NCI-H524 (cell line): ENCODE measurements at places on chromosomes 16 and 17.

GRCh38 chr17:18267927-18268711, 7.7 kb downstream of the MIEF2 start:
- no peak for DNase-seq

GRCh38 chr17:81043725-81044427, 8.9 kb downstream of the BAIAP2 start:
- DNase-seq: no peak

GRCh38 chr17:58643147-58643546, 48.7 kb downstream of the TEX14 start:
- no peak for DNase-seq

GRCh38 chr17:2977157-2977556, 86.2 kb downstream of the OR1D5 start:
- DNase-seq: no peak

GRCh38 chr17:9239246-9239792, 218.0 kb downstream of the NTN1 start:
- no peak for DNase-seq

GRCh38 chr17:28472871-28473497, 460 bp upstream of the SLC13A2 start:
- DNase-seq: no peak

DNA sequence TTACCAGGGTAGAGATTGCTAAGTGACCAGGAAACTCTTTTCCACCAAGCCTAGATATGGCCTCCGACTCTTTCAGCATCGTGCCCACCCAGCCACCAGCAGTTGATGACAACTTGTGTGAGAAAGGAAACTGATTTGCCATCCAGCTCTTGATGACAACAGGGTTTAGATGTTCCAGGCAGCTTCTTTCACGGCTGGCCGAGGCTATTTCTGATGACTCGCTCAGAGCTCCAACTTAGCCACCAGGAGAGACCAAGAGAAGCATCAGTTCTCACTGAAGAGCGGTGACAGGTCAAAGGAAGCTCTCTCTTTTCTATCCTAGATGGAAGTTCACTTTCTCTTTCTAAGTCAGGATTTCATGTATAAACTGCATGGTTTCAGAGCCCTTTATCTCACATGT, 61.2 kb downstream of the MPHOSPH6 start:
- no peak for DNase-seq

- DNase-seq: no peak
Measured at GRCh38 chr17:44998646-44999045, 30.5 kb upstream of the C1QL1 start.

- peak; percentile 83 for DNase-seq
Measured at GRCh38 chr16:2500918-2501750, 12.6 kb upstream of the ATP6V0C start.

GRCh38 chr16:68644296-68644695, 814 bp upstream of the CDH3 start:
- DNase-seq: no peak

GRCh38 chr16:180681-181564, 664 bp downstream of the HBQ1 start:
- DNase-seq: peak; percentile 79

DNA sequence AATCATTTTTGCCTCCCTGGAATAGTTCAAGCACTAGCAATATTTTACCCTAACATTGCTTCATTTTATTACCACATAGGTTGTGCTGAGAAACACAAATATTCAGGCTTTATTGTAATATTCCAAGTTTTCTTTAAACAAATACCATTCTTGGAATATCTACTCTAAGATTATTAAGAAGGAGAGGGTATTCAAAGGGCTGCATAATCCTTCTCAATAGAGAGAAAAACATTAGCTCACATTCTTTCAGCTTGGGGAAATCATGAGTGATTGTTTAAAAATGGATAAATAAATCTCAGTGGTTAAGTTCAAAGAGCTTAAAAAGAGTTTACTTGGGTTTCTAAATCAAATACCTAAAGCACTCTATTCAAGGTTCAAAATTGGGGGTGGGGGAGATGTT, 111.9 kb upstream of the CORO6 start:
- no peak for DNase-seq

DNA sequence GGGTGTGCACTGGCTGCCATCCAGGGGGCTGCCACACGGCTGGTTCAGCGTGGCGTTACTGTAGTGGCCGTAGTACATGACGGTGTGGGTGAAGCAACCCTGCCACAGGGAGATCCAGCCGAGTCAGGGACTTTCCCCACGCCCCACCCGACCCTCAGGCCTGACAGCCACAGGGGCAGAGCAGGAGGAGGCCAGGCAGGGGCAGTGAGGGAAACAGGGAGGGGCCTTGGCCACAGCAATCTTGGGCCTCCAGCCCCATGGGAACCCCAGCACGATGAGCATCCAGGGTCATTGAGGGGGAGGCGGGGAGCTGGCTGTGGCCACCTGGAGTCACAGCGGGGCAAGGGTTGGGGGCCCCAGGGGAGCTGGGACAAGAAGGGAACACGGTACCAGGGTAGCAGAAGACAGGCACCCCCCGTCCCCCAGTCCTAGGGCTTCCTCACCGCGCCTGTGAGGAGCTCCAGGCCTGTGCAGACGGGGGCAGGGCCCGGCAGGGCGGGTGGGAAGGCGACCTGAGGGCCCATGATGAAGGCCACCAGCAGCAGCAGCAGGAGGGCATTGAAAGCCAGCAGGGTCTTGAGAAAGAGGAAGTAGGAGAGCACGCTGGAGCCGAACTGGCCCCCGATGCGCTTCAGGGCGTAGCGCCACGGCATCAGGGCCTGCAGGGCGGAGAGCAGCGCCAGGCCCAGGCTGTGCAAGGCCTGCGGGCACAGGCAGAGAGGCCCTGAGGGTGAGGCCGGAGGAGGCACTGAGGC, 4.3 kb downstream of the TMC6 start:
- no peak for DNase-seq

- no peak for DNase-seq
Measured at GRCh38 chr16:74903901-74904678, 80.8 kb downstream of the WDR59 start.

DNA sequence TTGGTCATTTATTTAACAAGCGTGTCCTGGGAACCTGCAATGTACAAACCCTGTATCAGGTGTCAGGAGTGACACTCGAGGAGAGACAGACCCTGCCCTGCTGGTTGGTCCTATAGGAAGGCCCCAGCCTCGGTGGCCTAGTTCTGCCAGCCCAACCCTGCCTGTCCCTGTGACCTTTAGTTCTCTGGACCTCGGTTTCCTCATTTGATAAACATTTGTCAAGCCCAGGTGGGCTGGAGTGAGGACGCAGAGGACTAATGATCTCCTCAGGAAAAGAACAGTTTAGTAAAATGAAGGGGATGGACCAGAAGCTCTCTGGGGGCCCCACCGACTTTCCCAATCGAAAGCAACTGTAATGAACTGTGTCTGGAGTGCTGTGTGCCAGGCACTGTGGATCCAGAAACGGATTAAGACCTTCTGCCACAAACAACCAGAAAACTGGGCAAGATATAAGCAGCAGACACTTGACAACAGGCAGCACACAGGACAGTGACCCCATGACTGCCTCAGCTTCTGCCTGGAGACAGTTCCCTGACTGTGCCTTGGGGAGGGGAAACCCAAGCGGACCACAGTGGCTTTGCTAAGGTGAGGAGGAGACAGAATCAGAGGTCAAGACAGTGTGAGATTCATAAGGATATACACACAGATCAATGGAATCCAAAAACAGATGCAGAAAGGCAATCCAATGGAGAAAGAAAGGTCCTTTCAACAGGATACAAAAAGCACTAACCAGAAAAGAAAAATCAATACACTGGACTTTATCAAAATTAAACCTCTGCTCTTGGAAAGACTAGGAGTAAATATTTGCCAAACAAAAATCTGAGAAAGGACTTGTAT, 8.8 kb downstream of the PRCD start:
- DNase-seq: no peak
